ENCODE measurements at places on chromosomes 11 and 22.

GRCh38 chr11:3353066-3353465 lies 25.9 kb downstream of the ZNF195 start:
- no peak for DNase-seq

- no peak for DNase-seq
Observed at GRCh38 chr11:44747836-44748235, 21.1 kb downstream of the TSPAN18 start.

DNA sequence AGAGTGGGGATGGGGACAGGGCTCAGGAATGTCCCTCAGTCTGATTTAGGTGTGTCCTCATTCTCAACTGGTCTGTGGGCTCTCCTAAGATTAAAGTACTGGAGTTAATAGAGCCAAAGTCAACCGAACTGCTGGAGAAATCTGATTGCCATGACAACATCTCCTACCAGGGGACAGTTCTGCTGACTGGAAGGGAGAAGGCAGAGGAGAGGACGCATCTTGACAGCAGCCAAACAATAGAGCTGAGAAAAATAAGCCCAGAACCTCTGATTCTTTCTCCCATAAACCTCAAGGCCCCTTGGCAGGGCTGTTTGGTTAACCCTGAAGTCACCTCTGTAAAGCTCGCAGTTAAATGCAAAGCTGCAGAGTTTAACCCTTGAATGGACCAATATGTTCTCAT lies 2.8 kb downstream of the KCTD14 start:
- DNase-seq, result no peak

DNA sequence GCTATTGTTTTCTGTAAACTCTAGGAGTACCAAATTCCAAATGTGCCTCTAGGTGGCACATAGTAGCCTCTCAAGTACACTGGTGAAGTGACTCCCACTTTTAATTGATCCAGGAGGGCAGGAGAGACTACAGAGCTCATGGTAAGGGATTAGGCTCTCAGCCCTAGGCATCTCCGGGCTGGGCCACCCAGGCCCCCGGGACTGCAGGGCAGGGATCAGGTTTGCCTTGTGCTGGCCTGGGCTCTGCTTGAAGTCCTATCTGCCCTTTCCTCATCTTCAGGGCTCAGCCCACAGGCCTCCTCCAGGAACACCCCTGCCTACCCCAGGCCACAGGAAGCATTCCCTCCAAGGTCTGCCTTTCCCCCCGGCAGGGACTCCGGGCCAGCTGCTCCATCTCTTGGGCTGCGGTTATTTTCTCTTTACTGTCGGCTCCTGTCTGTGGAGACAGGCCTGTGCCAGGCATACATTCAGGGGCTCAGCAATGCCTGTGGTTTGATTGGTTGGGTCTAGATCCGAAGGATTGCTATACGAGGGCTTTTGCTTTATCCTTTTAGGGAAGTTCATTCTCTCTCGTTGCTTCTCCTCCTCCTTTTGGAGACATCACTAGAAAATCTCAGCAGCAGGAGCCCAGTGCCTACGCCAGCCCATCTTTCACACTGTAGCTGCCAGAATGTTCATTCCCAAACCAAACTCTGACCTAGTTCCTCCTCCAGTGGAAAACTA lies 32.8 kb downstream of the PARVA start:
- DNase-seq, result no peak

- no peak for DNase-seq
Observed at GRCh38 chr22:41094041-41094593, 1.7 kb downstream of the EP300 start.

GRCh38 chr11:128603752-128604414 lies 16.5 kb upstream of the ETS1 start:
- DNase-seq, result no peak

GRCh38 chr11:122647736-122648275 lies 7.7 kb upstream of the UBASH3B start:
- no peak for DNase-seq

GRCh38 chr22:42275176-42275575 lies 4.7 kb upstream of the TCF20 start:
- no peak for DNase-seq

Data from DMS153 (cell line).